Lower leg skin (tissue), 4 donors: ENCODE measurements at places on chromosomes 13 and 19. TPM values are rescaled to one million over a fixed set of nuclear protein-coding genes. Genes with fewer than 3 reads are reported as not detected.

DNA sequence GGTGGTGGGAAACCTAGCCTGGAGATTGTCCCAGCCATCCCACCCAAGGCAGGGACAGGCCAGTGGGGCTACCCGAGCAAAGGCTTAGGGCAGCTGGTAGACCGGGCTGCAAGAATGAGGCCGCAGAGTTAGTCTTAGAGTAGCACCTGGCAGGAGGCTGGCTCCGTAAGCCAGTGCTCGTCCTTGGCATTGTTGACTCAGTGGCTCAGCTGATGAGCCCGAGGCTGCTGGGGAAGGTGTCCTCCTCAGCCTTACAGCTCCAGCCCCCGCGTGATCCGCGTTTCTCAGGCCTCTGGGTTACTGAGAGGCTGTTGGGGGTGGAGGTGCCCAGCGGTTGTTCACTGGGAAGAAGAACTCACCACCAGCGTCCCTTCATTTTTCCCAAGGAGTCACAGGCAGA, 24.7 kb downstream of the PPP1R37 start:
- DNase-seq: no peak

DNA sequence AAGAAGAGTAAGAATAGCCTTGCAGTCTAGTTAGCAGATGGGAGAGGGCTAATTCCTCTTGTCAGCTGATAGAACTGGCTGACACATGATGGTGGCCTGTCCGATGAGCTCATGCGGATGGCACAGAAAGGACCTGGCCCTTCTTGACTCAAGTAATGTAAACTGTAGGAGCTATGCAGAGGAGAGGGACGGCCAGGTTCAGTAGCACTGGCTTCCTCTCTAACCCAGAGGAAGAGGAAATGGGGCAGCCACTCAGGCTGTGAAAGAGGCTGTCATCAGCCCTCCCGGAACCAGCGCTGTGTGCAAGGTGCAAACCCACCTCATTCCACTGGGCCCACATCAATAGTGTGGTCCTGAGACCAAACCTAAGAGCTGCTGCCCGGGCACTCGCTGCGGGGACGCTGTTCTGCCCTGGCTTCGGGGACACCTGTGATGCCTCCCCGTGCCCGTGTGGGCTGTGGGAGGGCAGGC, 30.8 kb upstream of the USE1 start:
- DNase-seq: no peak

GRCh38 chr13:46126056-46126455, 21.2 kb upstream of the CPB2 start:
- no peak for DNase-seq

DNA sequence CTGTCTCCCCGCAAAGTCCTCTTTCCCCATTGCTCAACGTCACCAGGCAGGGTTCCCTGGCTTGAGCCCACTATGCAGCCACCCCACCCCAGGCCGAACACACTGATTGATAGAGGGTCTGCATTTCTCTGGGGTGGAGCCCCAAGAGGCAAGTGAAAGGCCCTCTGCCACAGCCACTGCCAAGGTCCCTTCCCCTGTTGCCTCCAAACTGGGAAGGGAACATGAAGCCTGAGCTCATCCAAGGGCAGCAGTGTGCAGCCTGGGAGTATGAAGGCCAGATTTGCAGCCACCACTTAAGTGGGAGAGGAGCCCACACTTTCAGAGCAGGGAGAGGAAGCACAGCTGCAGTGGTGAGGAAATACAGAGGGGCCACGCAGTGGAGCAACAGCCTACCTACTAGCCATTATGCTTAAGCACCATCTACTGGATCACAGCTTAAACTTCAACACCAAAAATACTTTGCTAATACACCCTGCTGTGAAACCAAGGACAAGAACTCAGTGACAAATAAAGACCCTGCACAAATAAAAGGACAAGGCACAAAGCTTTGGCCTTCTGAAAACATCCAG, 48.6 kb downstream of the UBL3 start:
- no peak for DNase-seq

GRCh38 chr19:30312582-30313352, 59.4 kb upstream of the ZNF536 start:
- no peak for DNase-seq

GRCh38 chr19:37355901-37356300, 15.0 kb upstream of the ZNF527 start:
- DNase-seq: no peak

- no peak for DNase-seq
These were observed 71.4 kb downstream of the SLC15A1 start for GRCh38 chr13:98681049-98681448.

DNA sequence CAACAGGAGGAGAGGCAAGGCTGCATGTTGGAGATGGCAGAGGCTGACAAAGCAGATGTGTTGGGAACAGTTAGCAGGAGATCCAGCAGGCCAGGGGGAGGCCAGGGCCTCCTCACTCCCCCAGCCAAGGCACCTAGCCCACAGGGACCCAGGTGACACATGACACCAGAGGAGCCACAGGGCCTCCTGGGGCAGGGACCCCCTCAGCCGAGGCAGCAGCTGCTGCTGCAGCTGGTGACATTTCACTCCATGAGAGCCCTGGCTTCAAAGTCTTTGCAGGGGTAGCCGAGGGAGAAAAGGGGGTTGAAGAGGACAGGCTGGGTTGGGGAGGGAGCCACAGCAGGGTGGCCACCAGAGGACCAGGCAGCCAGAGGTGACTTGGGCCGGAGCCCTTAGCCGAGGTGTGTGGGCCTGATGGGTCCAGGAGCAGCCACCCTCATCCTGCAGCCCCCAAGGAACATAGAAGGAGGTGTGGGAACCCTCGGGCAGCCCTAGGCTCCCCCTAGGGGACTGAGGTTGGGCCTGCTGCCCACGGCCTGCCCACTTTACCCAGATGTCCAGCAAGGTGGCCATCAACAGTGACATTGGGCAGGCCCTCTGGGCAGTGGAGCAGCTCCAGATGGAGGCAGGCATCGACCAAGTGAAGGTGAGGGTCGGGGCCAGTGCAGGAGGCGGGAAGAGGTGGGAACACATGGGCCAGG, at the start of gene GNG14:
TSS of gene GNG14 (plus strand) at position 503 of the 701 bp plus-strand sequence. CDS start at position 554, 51 bp downstream.
- DNase-seq: no peak

- DNase-seq: no peak
These were observed 276.8 kb downstream of the TSHZ3 start for GRCh38 chr19:31072451-31072850.

GRCh38 chr13:97295283-97296182, 73.4 kb downstream of the MBNL2 start:
- DNase-seq: no peak

The TNNT1 gene
- 44.0 TPM for total RNA-seq

The VAV1 gene
- 2.0 TPM for total RNA-seq

The KLHL1 gene
- not detected for total RNA-seq

The SLC1A6 gene
- total RNA-seq: 10.7 TPM

The SMAD9 gene
- 1.8 TPM for total RNA-seq

The ZSCAN4 gene
- not detected for total RNA-seq

The GPR12 gene
- 13.9 TPM for total RNA-seq

The POLR1D gene
- 280 TPM for total RNA-seq
